AG08395 (cell line): ENCODE measurements at places on chromosomes 3 and 15.

DNA sequence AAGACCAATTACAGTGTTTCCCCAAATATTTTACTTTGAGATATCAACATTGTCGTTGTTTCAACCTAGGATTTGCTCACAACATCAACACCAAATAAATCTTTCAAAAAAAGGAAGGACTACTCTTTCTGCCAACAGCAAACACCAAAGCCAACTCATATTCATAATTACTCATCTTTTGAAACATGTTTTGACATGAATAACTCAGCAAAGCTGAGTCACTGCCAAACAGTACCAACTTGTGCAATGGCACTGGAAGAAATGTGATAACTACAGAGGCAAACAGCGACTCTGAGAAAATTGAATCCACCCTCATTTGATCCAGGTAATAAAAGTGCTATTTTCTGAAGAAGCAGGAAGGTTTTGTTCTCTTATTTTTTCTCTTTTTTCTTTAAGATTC lies 67.2 kb downstream of the PEX5L start:
- DNase-seq = no peak

DNA sequence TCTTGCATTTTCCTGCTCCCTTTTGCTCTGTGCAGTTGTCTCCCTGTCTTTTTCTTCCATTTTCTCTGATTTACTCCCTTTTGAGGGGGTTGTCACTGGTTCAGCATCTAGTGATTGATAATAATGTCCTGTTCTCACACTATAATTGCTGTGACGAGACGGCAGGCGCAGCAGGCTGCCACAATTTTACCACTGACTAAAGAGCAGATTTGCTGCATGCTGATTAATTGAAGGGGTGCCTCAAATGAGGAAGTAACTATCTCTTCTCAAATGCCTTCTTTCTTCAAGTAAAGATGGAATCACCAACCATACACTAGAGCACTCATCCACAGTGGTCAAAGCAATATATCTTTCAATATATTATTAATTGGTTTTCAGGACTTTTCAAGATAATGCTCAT lies 219.3 kb downstream of the CBLB start:
- no peak for DNase-seq

DNA sequence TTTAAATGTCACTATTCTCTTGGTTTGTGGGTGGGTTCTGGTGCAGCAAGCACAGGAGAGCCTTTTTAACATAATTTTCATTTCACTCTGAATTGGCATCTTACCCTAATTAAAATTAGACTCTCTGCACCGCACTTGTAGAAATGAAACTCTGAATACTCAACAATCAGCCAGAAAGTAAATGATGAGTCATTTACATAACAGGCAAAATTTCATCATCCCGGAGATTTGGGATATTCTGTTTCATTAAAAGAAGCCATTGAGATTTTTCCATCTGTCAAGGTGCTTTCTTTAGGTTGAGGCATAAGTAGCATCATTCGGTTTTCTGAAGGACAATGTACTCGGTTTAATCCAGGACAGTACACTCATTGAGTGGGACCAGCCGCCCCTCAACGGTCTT lies 111.0 kb downstream of the RFTN1 start:
- peak; percentile 48 for DNase-seq

GRCh38 chr3:43144761-43145490 lies 39.0 kb upstream of the POMGNT2 start:
- peak; percentile 40 for DNase-seq

DNA sequence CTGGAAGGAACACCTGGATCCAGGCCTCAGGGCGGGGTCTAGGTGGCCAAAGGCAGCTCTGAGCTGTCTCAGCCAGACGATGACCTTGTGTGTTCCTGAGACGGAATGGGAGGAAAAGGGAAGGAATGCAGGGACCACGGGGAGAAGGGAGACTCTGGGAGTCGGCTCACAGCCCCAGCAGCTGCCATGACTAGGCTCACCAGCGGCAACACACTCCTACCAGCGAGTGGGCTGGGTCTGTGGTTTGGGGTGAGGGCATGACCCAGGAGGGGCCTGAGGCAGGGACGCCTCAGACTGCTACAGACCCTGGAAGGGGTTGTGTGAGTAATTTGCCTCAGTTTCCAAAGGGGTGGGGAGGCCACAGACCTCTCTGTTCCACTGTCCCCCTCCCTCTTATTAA lies 19.8 kb downstream of the IQSEC1 start:
- DNase-seq = no peak

DNA sequence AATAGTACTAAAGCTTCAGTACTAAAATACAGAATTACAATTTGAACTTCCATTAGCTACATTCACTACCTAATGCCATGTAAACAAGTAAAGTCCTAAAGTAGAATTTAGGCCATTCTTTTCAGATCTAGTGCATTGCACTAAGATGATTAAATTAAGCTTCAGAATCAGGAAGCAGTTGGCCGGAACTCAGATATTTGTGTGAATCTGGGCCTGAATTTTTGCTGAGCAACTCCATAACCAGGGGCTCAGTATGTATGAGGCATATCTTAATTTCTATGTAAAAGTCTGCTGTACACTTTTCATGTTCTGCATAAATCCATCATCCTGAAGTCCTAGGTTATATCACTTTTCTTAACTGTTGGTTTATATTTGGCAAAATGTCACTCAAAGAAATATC lies 246.4 kb downstream of the RBMS3 start:
- DNase-seq = no peak

DNA sequence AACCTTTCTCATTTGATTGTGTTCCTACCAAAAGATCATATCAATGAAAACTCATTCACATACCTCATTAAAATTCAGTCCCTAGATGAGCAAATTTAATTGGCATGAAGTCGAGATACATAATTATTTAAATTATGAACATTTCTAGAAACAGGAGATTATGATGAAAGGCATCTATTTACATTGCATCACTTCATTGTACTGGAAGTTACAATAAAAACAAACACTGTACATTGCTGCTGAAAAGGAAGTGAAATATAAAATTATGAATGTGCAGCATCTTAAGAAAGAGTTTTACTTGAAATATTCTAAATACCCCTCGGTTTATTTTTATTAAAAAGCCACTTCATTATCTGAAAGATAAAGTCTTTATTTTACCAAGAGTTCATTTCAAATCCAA lies 163.4 kb upstream of the ZNF385D start:
- DNase-seq = no peak

DNA sequence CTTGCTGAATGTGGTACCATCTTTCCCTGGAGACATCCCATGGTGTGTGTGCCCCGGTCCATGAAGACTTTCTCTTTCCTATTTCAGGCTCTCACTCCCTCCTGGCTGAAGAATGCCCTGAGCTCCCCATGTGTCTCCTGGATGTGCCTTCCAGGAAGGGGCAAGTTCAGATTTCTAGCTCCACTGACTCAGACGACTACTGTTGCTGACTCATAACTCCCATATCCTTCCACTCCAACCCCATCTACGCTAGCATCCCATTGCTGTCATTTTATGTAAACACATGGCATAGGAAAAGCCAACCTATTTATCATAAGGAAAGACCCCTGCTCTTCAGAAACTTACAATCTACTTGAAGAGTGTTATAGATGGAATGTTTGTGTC lies 95.0 kb downstream of the ADCY5 start:
- DNase-seq = peak; percentile 78

- DNase-seq = peak; percentile 56
Measured at GRCh38 chr15:68635141-68635540, 56.3 kb downstream of the CORO2B start.

- DNase-seq = no peak
Measured at GRCh38 chr3:98136631-98137030, 6.1 kb downstream of the OR5H1 start.

- peak; percentile 16 for DNase-seq
Measured at GRCh38 chr15:55742498-55742926, 440 bp downstream of the PRTG start.

- no peak for DNase-seq
Measured at GRCh38 chr15:36875740-36876334, 224.5 kb downstream of the MEIS2 start.

- DNase-seq = no peak
Measured at GRCh38 chr3:189806171-189806951, 175.2 kb downstream of the TP63 start.

DNA sequence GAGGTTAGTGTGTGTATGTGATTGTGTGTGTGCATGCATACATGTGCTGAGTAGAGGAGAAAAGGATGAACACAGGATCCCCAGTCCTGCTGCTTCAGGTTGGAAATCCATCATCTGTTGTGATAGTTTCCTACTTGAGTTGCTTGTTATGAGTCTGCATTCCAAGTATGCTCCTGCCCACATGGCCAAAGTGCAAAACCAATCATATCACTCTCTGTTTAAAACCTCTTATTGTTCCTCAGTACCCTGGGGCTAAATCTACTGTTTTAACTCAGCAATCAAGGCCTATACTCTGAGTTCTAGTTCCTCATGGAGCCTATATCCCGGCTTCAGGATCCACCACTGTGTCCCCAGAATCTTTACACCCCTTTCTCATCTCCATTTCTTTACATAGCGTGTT lies 139.9 kb upstream of the TLE3 start:
- DNase-seq = no peak

GRCh38 chr15:80942266-80942665 lies 47.4 kb downstream of the MESD start:
- no peak for DNase-seq

DNA sequence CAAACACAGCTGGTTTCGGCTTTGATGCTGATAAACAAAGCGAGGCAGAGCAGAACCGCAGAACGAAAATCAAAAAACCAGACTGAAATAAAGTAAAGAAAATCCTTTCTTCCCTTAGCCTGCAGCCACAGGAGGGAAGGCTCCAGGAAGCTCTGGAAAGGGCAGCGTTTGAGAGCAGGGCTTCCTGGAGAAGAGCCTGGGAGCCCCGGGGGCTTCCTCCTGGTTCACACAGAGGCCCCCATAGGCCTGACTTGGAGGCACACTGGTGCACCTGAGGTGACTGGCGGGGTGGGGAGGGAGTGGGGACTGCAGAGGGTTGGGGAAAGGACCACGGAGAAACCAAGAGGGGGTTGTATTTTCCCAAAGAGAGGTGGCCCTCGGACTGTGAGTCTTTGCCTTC lies 98.8 kb upstream of the WNT5A start:
- no peak for DNase-seq

- no peak for DNase-seq
Measured at GRCh38 chr3:89300526-89300925, 193.1 kb downstream of the EPHA3 start.

- DNase-seq = no peak
Measured at GRCh38 chr3:45957586-45957985, 14.3 kb downstream of the CXCR6 start.

DNA sequence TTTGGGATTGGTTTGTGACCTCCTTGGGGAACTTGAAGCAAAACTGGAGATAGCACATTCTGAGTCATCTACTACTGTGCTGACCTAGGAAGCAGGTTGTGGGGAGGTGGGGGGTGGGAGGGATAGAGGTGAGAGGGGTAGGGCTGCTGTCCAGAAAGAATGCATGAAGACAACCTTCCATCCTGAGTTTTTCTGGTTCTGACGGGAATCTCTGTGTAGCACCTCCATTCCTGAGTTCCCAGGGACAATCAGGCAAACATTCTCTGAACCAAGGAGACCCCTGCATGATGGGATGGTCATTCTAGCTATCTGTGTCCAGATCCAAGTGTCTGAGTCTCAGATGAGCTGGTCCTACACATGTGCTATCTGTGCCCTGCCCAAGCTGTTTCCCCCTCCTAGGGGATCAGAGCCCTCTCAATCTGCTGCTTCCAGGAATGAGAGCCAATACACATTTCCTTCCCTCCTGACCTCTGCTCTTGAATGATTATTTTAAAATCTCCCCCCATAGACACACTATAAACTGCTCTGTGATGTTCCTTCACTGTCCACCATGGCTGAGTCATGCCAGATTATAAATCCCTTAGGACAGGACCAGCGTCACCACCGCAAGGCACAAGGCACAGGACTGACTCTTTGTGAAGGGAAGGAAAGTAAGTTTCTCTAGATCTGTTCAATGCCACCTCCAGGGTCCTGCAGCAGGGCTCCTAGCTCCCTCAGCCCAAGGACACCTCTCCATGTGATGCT lies 2.2 kb upstream of the CD276 start:
- DNase-seq = peak; percentile 11

DNA sequence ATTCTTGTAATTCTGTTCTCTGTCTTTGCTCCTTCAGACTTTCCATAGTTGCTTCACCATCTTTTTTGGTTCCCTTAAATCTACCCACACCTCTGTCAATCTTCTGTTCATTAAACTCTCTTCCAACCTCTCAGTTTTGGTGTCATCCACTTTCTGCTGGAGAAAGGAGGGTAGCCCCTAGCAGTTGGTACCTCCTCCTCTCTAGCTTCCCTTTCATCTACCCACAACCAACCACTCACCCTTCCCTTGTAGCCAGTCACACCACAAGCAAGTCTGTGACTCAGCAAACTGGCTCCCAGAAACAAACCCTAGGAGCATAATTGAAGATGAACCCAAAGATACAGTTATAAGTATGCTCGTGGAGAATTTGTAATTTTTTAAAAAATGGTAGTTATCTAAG lies 318.6 kb downstream of the FHIT start:
- DNase-seq = peak; percentile 13
